ENCODE measurements at places on chromosomes 6 and 20. TPM values are rescaled to one million over a fixed set of nuclear protein-coding genes. Genes with fewer than 3 reads are reported as not detected.

PACRG gene
- 2.1 TPM for total RNA-seq

PGC gene
- total RNA-seq, result not detected

GRM1 gene
- total RNA-seq, result not detected

VARS2 gene
- total RNA-seq, result 21.7 TPM

ZNF337 gene
- 15.6 TPM for total RNA-seq

HUS1B gene
- total RNA-seq, result 0.85 TPM

SNAP25 gene
- total RNA-seq, result not detected

SPATA25 gene
- 0.72 TPM for total RNA-seq

VGLL2 gene
- not detected for total RNA-seq

COL19A1 gene
- not detected for total RNA-seq

PLEKHG1 gene
- 14.9 TPM for total RNA-seq

PBX2 gene
- 36.4 TPM for total RNA-seq

MRAP2 gene
- total RNA-seq, result 0.21 TPM

ARG1 gene
- not detected for total RNA-seq

HDGFL1 gene
- not detected for total RNA-seq

TMEM244 gene
- not detected for total RNA-seq

ZNF165 gene
- 2.3 TPM for total RNA-seq

PTGIS gene
- total RNA-seq, result 0.24 TPM

ITCH gene
- 73.7 TPM for total RNA-seq

OR2W1 gene
- total RNA-seq, result not detected

TDRD6 gene
- total RNA-seq, result under 0.01 TPM

BMP6 gene
- total RNA-seq, result 1.1 TPM

GNAS-AS1 gene
- 0.48 TPM for total RNA-seq

BEND6 gene
- 1.2 TPM for total RNA-seq

F13A1 gene
- total RNA-seq, result under 0.01 TPM

PHACTR3 gene
- total RNA-seq, result 3.4 TPM

CFAP206 gene
- total RNA-seq, result 0.48 TPM

ABHD16B gene
- not detected for total RNA-seq

TRIM10 gene
- not detected for total RNA-seq

SASH1 gene
- total RNA-seq, result 9.4 TPM

ASIP gene
- total RNA-seq, result not detected

TAF11 gene
- total RNA-seq, result 23.0 TPM

CRIP3 gene
- total RNA-seq, result not detected

UNC5CL gene
- total RNA-seq, result 0.43 TPM

FAM83C gene
- under 0.01 TPM for total RNA-seq

COL21A1 gene
- 6.8 TPM for total RNA-seq

PRDM1 gene
- 2.6 TPM for total RNA-seq

TULP1 gene
- not detected for total RNA-seq

OR10C1 gene
- total RNA-seq, result not detected

SUMO4 gene
- total RNA-seq, result under 0.01 TPM

GABRR1 gene
- not detected for total RNA-seq
